ENCODE measurements at places on chromosomes 4 and X.

DNA sequence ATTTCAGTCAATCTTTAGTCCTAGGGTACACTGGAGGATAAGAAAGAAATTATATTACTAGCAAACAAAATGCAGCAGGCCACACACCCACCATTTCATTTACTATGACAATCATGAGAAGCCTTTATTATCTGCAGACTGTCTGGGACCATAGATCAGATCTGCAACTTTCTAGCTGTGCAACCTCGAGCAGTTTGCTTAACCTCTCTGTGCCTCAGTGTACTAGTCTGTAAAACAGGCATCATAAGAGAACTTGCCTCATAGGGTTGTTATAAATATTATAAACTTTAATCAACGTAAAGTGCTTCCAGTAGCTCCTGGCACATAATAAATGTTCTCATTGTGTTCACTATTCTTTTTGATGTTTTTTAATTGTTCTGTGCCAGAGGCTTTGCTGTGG lies 128.2 kb upstream of the C1QTNF7 start:
- peaks cover 4% of the 10 kb centered on the region for H3K27me3 ChIP-seq
- DNase-seq = no peak
- no peaks in the 10 kb centered on the region for H3K36me3 ChIP-seq

DNA sequence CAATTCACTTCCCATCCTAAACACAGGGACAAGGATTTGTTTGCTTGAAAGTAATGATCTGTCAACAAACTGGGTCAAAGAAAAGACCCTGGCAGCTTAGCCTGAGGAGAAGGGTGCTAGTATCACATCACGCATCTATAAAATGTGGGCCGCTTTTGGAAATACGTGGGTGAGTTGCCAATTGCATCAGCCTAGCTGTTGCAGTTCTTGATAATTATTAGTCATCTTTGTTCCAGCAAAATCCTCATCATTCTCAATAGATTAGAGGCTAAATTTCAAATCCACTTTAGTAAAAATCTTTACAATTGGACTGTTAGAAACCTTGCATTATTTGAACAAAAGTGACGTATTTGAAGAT lies 33.6 kb upstream of the TAPT1 start:
- H3K27ac ChIP-seq = peak overlapping the region; percentile 51
- H3K4me1 ChIP-seq = peaks cover 22% of the 10 kb centered on the region
- DNase-seq = no peak
- no peaks in the 10 kb centered on the region for H3K27me3 ChIP-seq

- no peak for DNase-seq
- no peaks in the 10 kb centered on the region for H3K27me3 ChIP-seq
- H3K36me3 ChIP-seq = no peaks in the 10 kb centered on the region
- H3K4me3 ChIP-seq = no peak overlapping the region
Observed at GRCh38 chr4:8906991-8907595, 35.5 kb upstream of the HMX1 start.

DNA sequence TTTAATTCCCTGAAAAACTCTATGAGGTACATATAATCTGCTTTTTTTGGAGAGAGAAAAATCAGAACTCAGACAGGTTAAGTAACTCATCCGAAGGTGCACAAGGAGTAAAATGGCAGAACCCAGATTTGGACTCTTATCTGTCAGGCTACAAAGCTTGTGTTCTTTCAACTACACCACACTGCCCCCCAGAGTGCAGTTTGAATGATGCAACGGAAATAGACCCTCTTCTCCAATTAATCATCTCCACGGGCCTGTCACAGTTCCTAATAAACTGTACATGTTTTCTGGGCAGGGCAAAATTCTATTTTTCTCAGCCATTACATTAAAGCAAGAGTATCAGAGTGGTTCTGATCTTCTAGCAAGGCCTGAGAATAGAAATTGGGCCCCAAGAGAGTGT lies 35.3 kb upstream of the DCX start:
- no peak overlapping the region for H3K27ac ChIP-seq
- H3K36me3 ChIP-seq = no peaks in the 10 kb centered on the region
- H3K4me3 ChIP-seq = no peak overlapping the region

DNA sequence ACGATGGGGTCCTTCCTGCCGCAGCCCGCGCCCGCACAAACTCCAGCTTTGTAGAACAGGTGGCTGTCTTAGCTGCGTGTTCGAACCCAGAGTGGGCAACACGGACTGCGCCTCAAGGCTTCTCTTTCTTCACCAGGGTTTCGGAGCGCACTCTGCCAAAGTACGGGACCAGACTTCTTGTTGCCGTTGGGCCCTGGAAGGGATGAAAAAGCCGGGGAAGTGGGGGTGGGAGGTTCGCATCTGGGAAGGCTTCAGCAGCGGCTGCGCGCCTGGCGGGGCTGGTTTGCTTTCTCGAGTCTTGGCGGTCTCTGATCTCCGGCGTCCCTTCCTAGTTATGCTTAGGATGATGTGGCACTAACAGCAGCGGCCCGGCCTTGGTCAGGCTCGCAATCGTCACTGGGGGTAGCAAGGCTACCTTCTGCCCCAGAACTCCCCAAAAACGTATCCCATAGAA lies 673 bp downstream of the PARM1 start:
- no peaks in the 10 kb centered on the region for H3K36me3 ChIP-seq
- peaks cover 9% of the 10 kb centered on the region for H3K4me1 ChIP-seq
- H3K4me3 ChIP-seq = peak overlapping the region; percentile 71
- no peak for DNase-seq
- H3K27ac ChIP-seq = no peak overlapping the region

DNA sequence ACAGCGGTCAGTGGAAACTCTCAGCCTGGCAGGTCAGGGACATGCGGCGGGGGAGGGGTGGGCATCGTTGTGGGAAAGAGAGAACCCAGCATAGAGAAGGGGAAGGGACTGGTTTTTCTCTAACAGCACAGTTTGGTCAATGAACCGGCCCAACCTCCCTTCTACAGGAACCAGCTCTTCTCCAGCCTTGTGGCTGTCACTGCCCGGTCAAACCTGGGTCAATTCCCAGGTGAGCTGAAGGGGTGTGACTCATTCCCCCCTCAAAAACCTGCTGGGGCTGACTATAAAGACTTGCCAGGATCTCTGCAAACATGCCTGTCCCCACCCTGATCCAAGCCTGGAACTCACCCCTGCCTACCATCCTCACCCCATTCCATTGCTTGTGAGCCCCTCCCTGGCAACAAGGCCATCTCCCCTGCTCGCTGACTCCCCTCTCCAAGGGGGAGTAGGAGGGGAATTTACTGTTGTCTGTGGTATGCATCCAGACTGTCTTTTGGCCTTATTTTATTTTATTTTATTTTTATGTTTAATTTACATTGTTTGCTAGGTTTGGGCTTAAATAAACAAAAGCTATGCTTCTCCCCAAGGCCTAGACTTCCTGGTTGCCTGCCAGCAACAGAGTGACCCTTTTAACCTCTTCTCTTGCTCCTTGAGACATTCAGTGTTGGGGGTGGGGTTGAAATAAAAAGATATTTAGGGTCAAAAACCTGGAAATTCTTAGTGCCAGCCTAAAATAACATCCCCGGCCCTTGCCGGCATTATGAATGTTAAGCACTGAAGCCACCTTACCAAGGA lies 49.6 kb downstream of the TSC22D3 start:
- no peak overlapping the region for H3K27ac ChIP-seq
- H3K27me3 ChIP-seq = no peaks in the 10 kb centered on the region
- no peak overlapping the region for H3K4me3 ChIP-seq
- no peak for DNase-seq
- H3K4me1 ChIP-seq = no peaks in the 10 kb centered on the region

DNA sequence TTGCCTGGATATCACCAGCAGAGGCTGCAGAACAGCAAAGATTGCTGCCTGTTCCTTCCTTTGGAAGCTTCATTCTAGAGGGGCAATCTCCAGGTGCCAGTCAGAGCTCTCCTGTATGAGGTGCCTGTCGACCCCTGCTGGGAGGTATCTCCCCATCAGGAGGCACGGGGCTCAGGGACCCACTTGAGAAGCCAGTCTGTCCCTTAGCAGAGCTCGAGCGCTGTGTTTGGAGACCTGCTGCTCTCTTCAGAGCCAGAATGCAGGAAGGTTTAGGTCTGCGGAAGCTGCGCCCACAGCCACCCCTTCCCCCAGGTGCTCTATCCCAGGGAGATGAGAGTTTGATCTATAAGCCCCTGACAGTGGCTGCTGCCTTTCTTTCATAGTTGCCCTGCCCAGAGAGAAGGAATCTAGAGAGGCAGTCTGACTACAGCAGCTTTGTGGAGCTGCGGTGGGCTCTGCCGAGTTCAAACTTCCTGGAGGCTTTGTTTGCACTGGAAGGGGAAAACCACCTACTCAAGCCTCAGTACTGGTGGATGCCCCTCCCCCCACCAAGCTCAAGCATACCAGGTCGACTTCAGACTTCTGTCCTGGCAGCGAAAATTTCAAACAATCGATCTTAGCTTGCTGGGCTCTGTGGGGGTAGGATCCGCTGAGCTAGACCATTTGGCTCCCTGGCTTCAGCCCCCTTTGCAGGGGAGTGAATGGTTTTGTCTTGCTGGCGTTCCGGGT lies 57.9 kb downstream of the DKK2 start:
- no peak overlapping the region for H3K4me3 ChIP-seq
- H3K27ac ChIP-seq = no peak overlapping the region
- DNase-seq = no peak
- no peaks in the 10 kb centered on the region for H3K27me3 ChIP-seq
- H3K4me1 ChIP-seq = no peaks in the 10 kb centered on the region

GRCh38 chr4:105158837-105159236 lies 12.2 kb downstream of the TET2 start:
- H3K4me1 ChIP-seq = peaks cover 15% of the 10 kb centered on the region
- no peaks in the 10 kb centered on the region for H3K27me3 ChIP-seq
- H3K4me3 ChIP-seq = no peak overlapping the region
- no peak overlapping the region for H3K27ac ChIP-seq
- no peak for DNase-seq

DNA sequence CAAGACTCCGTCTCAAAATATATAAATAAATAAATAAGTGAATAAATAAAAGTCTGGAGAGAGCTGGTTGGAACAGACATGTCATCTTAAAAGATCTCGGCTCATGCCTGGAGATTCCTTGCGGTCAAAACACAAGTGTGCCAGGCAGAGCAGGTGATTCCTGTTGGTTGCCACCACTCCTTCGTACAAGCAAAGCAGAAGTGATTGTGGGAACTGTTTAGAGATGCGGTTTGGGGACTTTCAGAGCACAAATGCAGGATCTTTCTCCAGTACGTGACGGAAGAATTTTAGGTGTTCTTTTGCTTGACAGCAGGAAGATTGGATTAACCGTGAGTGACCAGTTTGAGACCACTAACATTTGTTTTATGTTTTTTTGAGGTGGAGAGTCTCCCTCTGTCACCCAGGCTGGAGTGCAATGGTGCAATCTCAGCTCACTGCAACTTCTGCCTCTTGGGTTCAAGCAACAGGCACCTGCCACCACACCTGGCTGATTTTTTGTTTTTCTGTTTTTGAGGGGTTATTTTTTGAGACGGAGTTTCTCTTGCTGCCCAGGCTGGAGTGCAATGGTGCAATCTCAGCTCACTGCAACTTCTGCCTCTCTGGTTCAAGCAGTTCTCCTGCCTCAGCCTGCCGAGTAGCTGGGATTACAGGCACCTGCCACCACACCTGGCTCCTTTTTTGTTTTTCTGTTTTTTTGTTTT lies 2.8 kb upstream of the CRLF2 start:
- no peak overlapping the region for H3K27ac ChIP-seq
- H3K4me1 ChIP-seq = peaks cover 19% of the 10 kb centered on the region
- H3K36me3 ChIP-seq = peaks cover 9% of the 10 kb centered on the region
- H3K27me3 ChIP-seq = peaks cover 15% of the 10 kb centered on the region
- no peak overlapping the region for H3K4me3 ChIP-seq
- no peak for DNase-seq

- peak; percentile 36 for DNase-seq
- H3K27ac ChIP-seq = no peak overlapping the region
- H3K4me3 ChIP-seq = no peak overlapping the region
- H3K27me3 ChIP-seq = peaks cover 10% of the 10 kb centered on the region
- H3K4me1 ChIP-seq = peaks cover 8% of the 10 kb centered on the region
- H3K36me3 ChIP-seq = no peaks in the 10 kb centered on the region
Observed at GRCh38 chr4:154618708-154619315, 6.4 kb upstream of the FGG start.

- H3K27ac ChIP-seq = no peak overlapping the region
- no peak for DNase-seq
- no peaks in the 10 kb centered on the region for H3K27me3 ChIP-seq
- no peaks in the 10 kb centered on the region for H3K36me3 ChIP-seq
- peak overlapping the region; percentile 27 for H3K4me3 ChIP-seq
Observed at GRCh38 chr4:8434251-8435073, 6.1 kb downstream of the ACOX3 start.

All from activated T-helper 2 cell treated with anti-CD3 and anti-CD28 coated beads, Interferon-gamma antibody, Interleukin-2, Interleukin-4, amounts not matched to agents 10 μg/mL and 5 μg/mL and 100 μg/mL, durations not matched to agents 14 hours and 24 hours and 36 hours (primary cell).